CD4-positive, CD25-positive, alpha-beta regulatory T cell (primary cell): ENCODE measurements at places on chromosomes 3 and 15.
A peak's percentile ranks its signal among the peaks of the same experiment; 100 is the strongest.

- DNase-seq = no peak
Observed at GRCh38 chr3:20022954-20023622, 11.0 kb upstream of the PP2D1 start.

DNA sequence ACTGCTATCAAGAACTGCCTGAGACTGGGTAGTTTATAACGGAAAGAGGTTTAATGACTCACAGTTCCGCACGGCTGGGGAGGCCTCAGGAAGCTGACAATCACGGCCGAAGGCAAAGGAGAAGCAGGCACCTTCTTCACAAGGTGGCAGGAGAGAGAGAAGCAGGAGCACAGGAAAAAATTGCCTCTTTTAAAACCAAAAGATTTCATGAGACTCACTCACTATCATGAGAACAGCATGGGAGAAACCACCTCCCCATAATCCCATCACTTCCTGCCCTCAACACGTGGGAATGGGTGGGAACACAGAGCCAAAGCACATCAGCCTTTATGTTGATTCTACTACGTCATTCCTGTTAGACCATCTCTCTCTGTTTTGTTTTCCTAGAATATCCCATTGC is 650.9 kb upstream of the SEMA6D start:
- no peak for DNase-seq

GRCh38 chr15:74511583-74511982 is 29.4 kb upstream of the ARID3B start:
- DNase-seq = no peak

GRCh38 chr3:15647611-15648167 is 46.1 kb downstream of the BTD start:
- DNase-seq = no peak

- DNase-seq = no peak
Observed at GRCh38 chr3:160018959-160019358, 30.3 kb downstream of the IL12A start.

- no peak for DNase-seq
Observed at GRCh38 chr3:188497021-188497420, 343.1 kb downstream of the LPP start.

- DNase-seq = no peak
Observed at GRCh38 chr3:11072631-11073030, 80.1 kb downstream of the SLC6A1 start.

DNA sequence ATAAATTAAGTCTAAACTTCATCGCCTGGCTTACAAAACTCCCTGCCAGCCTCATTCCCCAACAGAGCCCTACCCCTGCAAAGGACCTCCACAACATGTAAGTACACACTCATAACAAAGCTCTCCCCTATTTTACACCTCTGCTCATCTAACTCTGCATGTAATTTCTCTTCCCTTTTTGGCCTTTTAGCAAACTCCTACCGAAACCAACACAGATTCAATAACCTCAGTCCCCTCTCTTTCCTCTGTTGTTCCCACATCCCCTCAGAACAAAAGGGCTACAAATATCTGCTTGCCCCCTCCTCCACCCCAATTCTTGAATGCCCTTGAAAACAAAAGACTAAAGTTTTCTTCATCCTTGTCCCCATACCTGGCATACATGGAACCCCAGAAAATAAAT is 662 bp downstream of the UBL7 start:
- no peak for DNase-seq

DNA sequence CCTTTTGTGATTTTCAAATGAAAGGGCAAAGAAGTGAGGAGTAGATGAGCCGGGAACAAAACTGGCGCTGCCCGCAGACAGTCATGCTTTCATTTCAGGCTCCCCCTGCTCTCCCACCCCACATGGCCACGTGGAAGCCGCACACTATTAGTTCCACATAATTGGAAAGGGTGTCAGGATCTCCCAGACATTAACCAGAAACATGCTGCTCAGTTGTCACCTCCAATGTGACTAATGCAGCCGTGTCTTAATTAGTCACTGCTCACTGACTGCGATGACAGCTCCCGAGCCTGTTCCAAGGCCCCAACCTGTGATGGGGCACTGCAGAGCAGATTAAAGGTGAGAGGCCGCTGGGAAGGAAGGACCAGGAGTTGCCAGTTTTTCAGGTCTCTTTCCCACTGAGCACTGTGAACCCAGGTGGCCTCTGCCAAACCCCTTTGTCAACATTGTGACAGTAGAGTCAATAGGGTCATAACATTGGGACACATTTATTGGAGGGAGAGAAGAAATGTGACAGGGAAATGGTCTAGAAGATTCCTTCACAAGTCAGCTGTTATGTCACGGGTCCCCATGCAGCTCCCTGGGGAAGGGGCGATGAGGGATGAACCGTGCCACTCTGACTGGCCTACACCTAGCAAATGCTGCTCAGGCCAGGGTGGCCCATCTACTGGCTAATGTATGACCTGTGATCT is 38.6 kb upstream of the SFMBT1 start:
- DNase-seq = no peak

DNA sequence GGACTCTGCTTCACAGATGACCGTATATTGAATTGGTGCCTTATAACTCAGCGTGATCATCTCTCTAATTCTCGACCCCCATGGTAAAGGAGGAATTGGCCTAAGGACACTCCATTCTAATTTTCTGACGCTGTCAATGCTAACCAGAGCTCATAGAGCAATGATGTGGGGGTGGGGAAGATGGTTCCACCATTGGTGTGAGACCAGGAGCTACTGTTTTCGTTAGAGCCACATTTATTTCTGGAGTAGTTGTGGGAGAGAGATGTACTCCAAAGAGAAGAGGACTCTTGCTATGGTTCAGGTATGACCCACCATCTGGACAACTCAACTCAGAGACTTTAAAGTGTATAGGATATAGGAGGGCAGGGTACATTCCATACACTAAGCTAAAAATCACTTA is 16.3 kb downstream of the ZBTB38 start:
- no peak for DNase-seq

DNA sequence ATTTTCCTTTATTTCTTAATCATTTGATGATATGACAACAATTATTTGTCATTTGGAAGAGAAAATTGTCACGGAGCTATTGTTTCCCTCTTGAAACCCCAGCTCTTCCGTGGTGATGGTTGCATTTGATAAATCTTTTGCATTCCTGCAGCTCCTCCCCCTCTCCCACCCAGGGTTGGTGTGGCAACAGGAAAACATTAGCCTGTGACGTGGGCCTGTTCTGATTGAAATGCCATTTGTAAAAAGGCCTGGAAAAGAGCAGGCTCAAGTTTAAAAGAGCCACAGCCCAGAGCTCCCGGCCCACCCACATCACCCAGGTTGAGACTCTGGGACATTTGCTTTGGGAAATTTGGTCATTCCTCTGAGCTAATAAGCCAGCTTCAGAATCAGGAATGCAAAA is 282.5 kb downstream of the RPLP1 start:
- no peak for DNase-seq

- DNase-seq = no peak
Observed at GRCh38 chr3:173932624-173933023, 535.1 kb downstream of the NLGN1 start.

DNA sequence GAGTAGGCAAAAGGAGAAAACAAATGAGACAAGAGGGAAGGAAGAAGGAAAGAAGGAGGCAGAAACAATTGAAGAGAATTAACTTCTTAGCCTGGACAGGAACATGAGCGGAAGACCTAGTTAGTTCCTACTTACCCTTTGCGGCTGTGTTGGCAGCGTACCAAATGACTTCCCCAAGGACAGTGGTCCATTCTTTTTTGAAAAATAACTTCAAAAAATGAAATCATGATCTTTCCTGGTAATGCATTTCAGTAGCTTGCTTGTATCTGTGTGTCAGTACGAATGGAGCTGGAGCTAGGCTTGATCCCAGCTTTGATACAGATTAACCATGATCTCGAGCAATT is 41.5 kb upstream of the CFAP161 start:
- no peak for DNase-seq

GRCh38 chr3:129061888-129062834 is 1.6 kb downstream of the GP9 start:
- DNase-seq = no peak

- no peak for DNase-seq
Observed at GRCh38 chr3:51106242-51106876, 278.7 kb upstream of the MANF start.

- DNase-seq = no peak
Observed at GRCh38 chr3:69339760-69340159, 46.1 kb downstream of the FRMD4B start.

GRCh38 chr3:174755833-174756829 is 103.0 kb upstream of the NAALADL2 start:
- DNase-seq = no peak

DNA sequence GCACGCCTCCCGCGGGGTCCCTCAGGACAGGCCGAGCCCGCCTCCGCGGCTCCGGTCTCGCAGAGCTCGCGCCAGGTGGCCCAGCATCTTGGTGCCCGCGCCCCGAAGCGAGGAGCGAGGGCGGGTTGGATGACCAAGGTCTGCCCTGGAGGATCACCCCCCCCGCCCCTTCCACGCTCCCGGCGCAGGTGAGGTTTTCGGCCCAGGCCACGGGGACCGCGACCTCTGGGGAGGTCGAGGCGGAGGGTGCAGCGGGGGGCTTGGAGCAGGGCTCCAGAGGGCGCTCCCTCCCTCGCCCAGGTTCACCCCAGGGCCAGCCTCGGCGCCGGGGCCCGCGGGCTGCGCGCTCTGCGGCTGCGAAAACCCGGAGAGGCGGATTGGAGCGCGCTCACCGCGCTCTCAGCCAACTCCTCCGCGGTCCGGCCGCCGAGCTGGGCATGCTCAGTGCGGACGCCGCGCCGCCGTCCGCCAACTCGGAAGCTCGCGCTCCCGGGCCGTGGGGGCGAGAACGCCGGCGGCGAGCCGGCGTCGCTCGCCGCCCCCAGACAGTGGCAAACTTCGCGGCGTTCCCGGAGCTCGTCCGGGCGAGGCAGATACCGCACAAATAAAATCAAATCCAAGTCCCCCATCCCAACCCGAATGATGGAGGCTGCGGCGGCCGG is at the start of gene MED12L:
TSS of gene MED12L (plus strand) at position 438 of the 662 bp plus-strand sequence. CDS start 1,263 bp downstream, outside the sequence.
- DNase-seq = peak; percentile 52

GRCh38 chr15:50145451-50145872 is 26.4 kb upstream of the ATP8B4 start:
- DNase-seq = peak; percentile 40

- DNase-seq = no peak
Observed at GRCh38 chr3:31322460-31322859, 210.3 kb upstream of the STT3B start.

DNA sequence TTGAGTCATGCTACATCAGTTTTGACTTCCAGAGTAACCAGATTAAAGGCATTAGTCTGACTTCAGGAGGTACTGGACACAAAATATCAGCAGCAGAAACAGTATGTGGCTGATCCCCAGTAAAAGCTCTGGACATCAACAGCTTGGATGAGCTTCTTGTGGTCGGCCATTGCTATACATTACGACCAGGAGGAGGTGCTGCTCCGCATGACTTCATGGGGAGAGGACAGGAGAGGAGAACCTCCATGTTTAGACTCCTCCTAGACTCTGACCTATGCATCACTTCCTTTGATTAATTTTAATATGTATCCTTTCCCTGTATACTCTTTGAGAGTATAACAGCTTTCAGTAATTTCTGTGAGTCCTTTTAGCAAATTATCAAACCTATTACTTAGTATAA is 285.6 kb upstream of the ARHGEF26 start:
- no peak for DNase-seq

GRCh38 chr3:32432711-32433530 is 41.3 kb downstream of the CMTM7 start:
- peak; percentile 75 for DNase-seq

GRCh38 chr3:160678292-160678842 is 1.4 kb downstream of the ARL14 start:
- no peak for DNase-seq

DNA sequence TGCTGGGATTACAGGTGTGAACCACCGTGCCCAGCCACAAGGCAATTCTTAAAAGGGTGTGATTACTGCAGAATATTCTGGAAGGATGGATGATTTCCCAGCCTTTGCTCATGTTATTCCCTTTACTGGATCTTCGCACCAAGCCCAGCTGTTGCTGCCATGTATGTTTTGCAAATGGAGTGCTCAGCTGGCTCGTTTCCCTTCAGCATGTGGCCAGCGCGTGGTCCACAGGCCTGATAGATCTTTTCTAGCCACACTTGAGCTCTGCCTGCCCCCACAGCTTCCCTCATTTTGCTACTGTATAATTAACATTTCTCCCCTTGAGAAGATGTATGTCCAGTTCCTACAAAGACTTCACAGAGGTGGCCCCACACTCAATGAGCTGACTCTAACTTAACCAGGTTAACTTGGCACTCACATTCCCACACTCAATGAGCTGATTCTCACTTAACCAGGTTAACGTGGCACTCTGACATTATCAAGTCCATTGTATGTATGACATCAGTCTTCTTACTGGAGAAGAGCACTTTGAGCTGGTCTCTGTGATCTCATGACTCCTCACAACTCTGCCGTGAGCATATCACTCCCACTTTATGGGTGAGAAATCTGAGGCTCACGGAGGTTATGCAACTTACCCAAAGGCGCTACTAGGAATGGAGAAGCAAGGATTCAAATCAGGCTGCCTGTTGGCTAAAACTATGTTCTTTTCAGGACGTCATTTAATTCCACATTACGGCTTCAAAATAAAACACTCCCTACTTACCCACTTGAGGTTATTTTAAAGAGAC is 49.2 kb downstream of the TM4SF4 start:
- no peak for DNase-seq

GRCh38 chr3:171213178-171213577 is 186.7 kb upstream of the SLC2A2 start:
- DNase-seq = no peak

DNA sequence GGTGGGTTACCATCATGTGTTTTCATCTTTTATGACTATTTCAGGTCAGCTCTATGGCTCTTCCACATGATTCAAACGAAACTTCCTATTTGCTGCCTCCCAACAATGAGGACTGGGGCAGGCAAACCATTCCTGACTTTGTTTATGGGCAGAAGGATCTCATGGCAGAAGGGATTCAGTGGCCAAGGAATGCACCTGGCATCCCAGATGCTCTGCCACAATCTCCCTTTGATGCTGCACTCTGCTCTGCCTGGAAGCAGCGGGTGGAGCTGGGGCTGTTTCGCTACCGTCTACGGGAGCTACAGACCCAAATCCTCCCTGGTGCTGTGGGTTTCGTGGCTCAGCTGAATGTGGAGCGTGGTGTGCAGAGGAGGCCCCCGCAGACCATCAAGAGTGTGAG is 6.8 kb downstream of the GDPGP1 start:
- no peak for DNase-seq

DNA sequence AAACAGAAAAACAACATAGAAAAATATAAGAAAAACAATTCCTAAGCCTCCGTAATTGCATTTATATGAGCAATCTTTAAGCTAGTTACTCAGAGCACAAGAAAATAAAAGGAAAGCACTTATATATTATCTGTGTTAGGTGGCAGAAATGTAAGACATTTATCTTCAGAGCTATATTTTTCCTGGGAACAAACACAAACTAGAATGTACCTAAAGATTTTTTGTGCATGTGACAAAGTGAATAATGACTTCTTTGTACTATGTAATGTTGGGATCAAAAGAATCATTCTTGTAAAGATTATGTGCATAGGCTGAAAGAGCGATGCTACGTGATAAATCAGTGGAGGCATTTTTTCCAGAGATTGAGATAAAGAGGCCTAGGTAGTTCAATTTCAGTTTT is 111.3 kb upstream of the GMNC start:
- DNase-seq = no peak

- no peak for DNase-seq
Observed at GRCh38 chr15:40911141-40911540, 16.9 kb downstream of the VPS18 start.
